ENCODE measurements at places on chromosomes 11 and 22. TPM values are rescaled to one million over a fixed set of nuclear protein-coding genes. Genes with fewer than 3 reads are reported as not detected.

DNA sequence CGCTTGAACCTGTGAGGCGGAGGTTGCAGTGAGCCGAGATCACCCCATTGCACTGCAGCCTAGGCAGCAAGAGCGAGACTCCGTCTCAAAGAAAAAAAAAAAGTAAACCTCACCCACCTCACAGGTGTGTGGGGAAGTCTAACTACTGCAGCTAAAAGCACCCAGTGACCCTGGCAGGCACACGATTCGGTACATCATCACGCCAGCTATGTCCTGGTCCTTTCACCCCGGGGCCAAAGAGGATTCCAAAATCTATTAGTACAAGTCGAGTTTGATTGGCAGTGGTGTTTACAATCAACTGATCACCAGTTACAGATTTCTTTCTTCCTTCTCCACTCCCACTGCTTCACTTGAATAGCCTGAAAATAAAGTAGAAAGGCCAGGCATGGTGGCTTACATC, 6.3 kb downstream of the TST start:
- DNase-seq = no peak
- no peak overlapping the region for H3K27ac ChIP-seq
- no peak overlapping the region for H3K4me3 ChIP-seq
- H3K4me1 ChIP-seq = no peaks in the 10 kb centered on the region
- peaks cover 9% of the 10 kb centered on the region for H3K27me3 ChIP-seq
- no peaks in the 10 kb centered on the region for H3K36me3 ChIP-seq

- no peak overlapping the region for H3K27ac ChIP-seq
- no peak overlapping the region for H3K4me3 ChIP-seq
- H3K27me3 ChIP-seq = no peaks in the 10 kb centered on the region
- no peak for DNase-seq
Observed at GRCh38 chr11:48880021-48880441, 103.7 kb downstream of the TRIM51G start.

GRCh38 chr11:44032299-44033085, 15.3 kb upstream of the ACCSL start:
- no peak overlapping the region for H3K27ac ChIP-seq
- H3K4me1 ChIP-seq = no peaks in the 10 kb centered on the region
- DNase-seq = no peak
- H3K27me3 ChIP-seq = peaks cover 22% of the 10 kb centered on the region
- H3K4me3 ChIP-seq = no peak overlapping the region
- no peaks in the 10 kb centered on the region for H3K36me3 ChIP-seq

GRCh38 chr22:19394274-19395050, 37.1 kb downstream of the HIRA start:
- H3K4me1 ChIP-seq = peaks cover 2% of the 10 kb centered on the region
- H3K27me3 ChIP-seq = no peaks in the 10 kb centered on the region
- no peak overlapping the region for H3K4me3 ChIP-seq
- DNase-seq = no peak

The ZFTA gene
- polyA plus RNA-seq = 0.09 TPM

GRCh38 chr22:42324990-42325710, 54.7 kb upstream of the TCF20 start:
- no peaks in the 10 kb centered on the region for H3K27me3 ChIP-seq
- H3K27ac ChIP-seq = peak overlapping the region; percentile 75
- H3K4me1 ChIP-seq = peaks cover 36% of the 10 kb centered on the region
- H3K36me3 ChIP-seq = no peaks in the 10 kb centered on the region

GRCh38 chr22:23047265-23047664, 23.1 kb upstream of the GNAZ start:
- no peak overlapping the region for H3K27ac ChIP-seq
- H3K36me3 ChIP-seq = peaks cover 16% of the 10 kb centered on the region
- H3K27me3 ChIP-seq = peaks cover 3% of the 10 kb centered on the region
- peaks cover 4% of the 10 kb centered on the region for H3K4me1 ChIP-seq
- no peak overlapping the region for H3K4me3 ChIP-seq

DNA sequence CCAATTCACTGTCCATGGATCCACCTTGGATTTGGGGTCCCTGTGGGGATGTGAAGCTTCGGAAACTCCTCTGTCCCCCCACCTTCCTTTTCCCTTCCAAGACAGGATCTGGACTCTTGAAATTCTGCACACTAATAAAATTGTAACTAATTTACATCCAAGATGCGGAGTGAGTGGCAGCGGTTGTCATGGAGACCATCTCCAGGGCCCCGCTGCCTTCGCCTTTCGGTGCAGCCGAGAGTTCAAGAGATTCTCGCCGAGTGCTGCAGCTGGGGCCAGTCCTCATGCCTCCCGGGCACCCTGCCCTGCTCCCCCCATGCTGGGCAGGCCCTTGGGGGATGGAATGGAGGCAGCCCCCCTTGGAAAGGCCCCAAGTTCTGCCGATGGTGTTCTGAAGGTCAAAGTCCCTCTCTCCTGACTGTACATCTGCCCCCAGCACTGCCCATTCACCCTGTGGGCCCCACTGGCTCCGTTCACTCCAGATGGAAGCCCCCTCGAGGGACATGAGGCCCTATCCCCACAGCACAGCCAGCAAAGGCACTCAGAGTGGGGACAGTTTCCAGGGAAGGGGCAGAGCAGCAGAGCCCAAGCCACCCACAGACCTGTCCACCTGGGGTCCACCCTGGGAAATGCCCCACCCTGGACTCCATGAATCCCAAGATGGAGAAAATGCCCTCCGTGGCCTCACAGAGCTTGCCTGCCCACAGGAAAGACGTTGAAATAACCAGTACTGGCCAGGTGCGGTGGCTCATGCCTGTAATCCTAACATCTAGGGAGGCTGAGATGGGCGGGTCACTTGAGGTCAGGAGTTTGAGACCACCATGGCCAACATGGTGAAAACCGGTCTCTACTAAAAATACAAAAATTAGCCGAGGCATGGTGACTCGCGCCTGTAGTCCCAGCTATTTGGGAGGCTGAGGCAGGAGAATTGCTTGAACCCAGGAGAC, 25.9 kb downstream of the IGLL1 start:
- no peak for DNase-seq
- no peak overlapping the region for H3K4me3 ChIP-seq
- H3K36me3 ChIP-seq = no peaks in the 10 kb centered on the region
- peaks cover 4% of the 10 kb centered on the region for H3K27me3 ChIP-seq
